NCI-H460 (cell line): ENCODE measurements at places on chromosomes 3 and 15.
A peak's percentile ranks its signal among the peaks of the same experiment; 100 is the strongest.

- DNase-seq = peak; percentile 48
Observed at GRCh38 chr3:30720586-30721313, 114.3 kb downstream of the TGFBR2 start.

DNA sequence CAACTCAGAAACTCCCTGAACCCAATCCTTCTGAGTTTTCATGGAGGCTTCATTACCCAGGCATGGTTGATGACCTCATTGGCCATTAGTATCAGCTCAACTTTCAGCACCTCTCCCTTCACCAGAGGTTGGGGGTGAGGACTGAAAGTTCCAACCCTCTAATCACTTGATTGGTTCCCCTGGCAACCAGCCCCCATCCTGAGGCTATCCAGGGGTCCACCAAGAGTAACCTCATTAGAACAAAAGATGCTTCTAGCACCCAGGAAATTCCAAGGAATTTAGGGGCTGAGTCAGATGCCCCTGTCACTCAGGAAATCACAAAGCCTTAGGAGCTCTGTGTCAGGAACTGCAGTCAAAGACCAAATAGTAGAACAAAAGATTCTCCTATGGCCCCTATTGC lies 43.8 kb downstream of the ADAMTSL3 start:
- no peak for DNase-seq

DNA sequence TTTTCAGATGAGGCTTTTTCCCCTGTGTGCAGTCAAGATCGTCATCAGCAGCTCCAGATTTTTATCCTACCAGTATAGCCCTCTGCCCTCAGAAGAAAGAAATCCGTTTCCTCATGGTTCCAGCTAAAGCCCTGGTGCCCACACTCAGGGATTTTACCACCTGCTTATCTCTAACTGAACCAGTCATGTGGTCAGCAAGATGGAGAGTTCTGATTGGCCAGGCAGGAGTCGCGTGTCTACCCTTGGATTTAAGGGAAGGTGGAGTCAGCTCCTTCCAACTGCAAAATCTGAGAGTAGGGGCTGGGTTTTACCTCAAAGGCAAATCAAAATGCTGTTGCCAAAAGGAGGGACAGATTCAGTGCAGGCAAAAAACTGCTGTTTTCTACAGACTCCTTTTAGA lies 135.3 kb downstream of the LRTM1 start:
- DNase-seq = no peak

GRCh38 chr3:77718311-77718710 lies 678.4 kb downstream of the ROBO2 start:
- DNase-seq = no peak

GRCh38 chr3:112247900-112248299 lies 46.1 kb downstream of the SLC9C1 start:
- DNase-seq = no peak

DNA sequence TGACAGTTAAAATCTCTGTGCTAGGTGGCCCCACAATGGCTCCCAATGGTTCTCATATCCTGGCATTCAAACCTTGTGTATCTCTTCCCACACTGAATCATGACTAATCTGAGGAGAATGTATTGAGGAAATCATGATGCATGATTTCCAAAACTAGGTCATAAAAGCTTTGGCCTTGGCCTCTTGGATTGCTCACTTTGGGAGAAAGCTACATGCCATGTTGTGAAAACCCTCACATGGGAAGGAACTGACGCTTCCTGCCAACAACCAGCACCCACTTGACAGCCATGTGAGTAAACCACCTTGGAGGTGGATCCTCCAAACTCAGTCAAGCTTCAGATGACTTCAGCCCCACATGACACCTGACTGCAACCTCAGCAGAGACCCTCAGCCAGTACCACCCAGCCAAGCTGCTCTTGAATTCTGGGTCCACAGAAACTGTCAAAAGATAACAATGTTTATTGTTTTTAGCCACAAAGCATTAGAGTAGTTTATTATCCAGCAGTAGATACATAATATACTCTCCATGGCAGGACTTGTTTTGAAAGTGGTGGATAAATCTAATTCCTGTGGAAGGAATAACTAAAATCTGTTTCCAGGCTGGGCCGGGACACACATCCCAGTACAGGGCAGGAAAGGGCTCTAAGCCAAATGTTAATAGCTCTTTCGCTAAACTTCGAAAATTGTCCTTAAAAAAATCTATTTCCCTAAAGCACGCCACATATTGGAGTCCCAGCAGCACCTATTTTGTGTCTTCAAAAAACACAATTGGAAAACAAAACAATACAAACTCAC lies 1.0 kb upstream of the ZNF620 start:
- peak; percentile 57 for DNase-seq

DNA sequence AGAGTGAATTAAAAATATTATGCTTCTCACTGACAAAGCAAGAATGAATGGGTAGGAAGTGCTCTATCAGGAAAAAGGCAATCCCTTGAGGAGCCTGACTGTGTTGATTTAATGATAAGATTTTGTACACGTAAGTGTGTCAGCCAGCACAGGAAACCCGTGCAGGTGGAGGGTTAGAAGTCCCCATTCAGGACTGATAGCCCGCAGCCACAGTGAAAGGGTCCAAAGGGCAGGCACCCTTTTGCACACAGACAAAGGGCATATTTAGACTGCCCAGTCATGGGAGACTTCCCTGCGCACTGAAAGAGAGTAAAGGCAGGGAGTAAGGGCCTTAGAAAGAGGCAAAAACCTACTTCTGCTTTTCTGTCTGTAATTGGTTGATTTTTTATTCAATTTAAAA lies 26.4 kb upstream of the SKIL start:
- no peak for DNase-seq
